Left ventricle myocardium inferior (tissue), 1 donor: ENCODE measurements at places on chromosomes 12 and 14.

- DNase-seq: no peak
Observed at GRCh38 chr12:106511365-106511764, 71.4 kb upstream of the RFX4 start.

GRCh38 chr12:129202109-129202814 is 349.0 kb downstream of the GLT1D1 start:
- DNase-seq: no peak

DNA sequence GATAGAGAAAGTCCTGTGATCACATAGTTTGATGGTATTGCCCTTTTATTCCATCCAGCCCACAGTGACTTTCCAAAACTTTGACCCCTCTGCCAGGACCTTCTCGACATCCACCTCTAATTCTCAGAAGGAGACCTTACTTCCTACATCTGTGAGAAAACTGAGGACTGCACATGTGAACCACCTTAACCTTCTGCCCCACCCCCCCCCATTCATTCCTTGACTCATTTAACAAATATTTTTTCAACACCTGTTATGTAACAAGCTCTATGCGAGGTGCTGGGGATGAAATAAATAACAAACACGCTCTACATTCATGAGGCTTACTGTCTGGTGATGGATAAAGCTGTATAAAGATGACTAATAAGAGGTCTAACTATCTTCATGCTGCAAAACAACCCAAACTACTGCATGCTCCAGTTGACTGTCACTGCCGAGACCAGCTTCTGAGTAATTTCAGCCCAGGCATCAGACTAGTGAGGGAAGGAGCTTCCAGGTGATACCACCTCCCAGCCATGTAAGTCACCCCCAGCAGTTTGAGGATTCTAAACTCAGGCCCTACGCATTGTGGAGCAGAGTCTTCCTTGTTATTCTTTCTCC is 1.9 kb upstream of the HAL start:
- no peak for DNase-seq

DNA sequence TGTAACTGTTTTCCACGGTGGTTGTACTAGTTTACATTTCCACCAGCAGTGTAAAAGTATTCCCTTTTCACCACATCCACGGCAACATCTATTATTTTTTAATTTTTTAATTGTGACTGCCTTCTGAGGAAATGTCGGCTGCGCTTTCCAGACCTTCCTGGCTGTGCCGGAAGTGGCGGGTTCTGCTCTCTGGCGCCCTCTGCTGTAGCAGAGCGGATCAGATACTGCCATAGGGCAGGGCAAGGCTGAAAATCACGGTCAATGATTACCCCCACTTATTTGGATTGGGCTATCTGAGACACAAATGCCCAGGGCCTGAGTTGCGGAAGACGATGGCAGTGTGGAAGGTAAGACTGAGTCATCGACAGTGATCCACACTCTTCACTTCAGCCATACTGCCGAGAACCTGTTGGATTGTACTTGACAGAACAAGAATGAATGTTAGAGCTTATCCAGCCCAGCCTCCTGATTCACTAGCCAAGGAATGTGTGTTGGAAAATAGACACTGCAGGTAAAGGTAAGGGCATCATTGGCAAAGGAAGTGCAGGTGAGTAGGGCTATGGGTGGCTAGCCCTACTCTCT is 124.2 kb downstream of the NTF3 start:
- no peak for DNase-seq
